ENCODE measurements at places on chromosomes 5 and 9.

GRCh38 chr5:179886190-179886911 lies 21.3 kb downstream of the TBC1D9B start:
- DNase-seq, result no peak

DNA sequence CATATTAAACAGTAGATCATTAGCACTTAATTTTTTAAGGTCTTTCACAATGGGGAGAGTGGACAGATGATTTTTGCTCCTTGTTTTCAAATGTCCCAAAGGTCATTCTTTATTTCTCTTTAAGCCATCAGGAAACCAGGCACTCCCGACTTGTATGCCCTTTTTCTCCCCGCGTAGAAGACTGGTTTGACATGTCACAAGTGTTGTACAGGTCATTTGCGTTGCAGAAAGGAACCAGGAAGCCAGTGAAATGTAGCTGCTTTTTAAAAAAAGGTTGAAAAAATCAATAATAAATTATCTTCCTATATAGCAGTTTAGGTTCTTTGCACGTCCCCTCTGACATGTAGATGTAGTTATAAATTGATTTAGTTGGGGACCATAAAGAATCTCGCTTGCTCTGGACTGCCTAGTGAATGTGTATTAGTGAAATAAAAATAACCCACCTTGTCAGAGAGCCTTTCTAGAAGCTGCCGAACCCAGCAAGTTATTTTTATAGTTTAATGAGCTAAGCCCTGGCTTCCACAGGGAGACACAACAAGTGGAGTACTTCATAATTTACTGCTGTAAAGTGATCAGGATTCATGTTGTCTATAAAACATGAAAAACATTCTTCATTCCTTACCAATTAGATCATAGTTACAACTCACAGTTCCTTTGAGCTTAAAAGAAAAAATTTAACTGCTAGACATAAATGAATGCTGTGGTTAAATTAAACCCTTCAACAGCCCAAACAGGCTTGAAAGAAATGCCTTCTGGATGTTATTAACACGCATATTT lies 404.6 kb downstream of the CSNK1G3 start:
- DNase-seq, result no peak

DNA sequence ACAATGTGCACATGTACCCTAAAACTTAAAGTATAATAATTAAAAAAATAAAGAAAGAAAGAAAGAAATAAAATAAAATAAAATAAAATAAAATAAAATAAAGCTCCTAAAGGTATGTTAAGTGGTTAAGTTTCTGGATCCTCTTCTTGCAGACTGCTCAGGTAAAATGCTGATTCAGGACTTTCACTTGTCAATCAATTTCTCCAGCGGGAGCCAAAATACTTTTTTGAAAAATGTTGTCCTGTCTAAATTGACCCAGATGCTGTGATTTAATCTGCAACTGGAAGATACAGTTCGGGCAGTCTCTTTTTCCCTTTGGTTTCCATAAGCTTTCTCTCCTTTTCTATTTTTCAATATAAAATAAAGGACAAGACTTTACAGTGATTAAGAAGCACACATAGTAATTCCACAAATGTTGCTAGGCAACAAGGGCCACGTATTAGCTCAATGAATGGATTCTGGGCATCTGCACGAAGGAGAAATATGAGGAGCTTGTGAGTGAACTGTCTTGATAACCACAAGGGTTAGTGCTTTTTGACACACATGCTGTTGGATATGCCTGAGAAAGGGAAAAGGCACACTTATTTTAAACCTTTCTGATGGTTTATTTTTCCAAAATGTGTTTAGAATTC lies 38.6 kb downstream of the HTR4 start:
- no peak for DNase-seq

DNA sequence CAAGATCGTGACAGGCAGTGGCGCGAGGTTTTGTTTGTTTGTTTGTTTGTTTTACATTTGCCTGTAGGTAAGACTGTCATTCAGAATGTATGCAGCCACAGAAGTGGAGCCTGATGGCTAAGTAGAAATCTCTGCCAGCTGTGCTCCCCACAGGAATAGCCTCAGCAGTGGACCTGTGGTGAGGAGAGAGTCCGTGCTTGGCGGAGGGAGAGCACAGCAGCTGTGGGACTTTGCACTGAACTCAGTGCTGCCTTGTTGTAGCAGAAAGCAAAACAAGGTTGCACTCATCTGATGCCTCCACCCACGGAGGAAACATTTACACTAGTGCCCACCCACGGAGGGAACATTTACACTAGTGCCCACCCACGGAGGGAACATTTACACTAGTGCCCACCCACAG lies 4.4 kb upstream of the ZNF782 start:
- no peak for DNase-seq

- no peak for DNase-seq
Measured at GRCh38 chr5:65779643-65780042, 57.6 kb downstream of the NLN start.

- DNase-seq, result no peak
Measured at GRCh38 chr9:123073441-123073840, 40.0 kb downstream of the GPR21 start.

DNA sequence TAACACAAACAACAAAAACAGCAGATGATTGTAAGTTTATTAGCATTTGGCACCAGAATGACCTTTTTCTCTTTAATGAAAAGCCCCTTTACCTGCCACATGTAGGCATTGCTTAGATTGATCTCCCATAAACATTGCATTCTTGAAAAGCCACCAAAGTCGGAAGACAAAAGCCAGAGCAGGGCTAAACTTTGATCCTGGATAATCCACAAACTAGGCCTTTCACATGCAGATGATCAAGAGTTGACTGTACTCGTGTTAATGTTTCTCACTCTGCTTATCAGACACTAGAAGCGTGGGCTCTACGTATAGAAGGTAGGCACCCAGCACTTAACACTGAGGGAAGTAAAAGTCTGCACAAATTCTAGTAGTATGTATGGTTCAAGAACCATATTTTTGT lies 21.0 kb upstream of the PHF2 start:
- no peak for DNase-seq

Data from type B pancreatic cell (in vitro differentiated cells).